H9 (cell line): ENCODE measurements at places on chromosomes 6 and 20.

GRCh38 chr6:31204751-31205145 lies 34.3 kb upstream of the POU5F1 start:
- no peak overlapping the region for H3K27ac ChIP-seq
- H3K4me1 ChIP-seq: peaks cover 13% of the 10 kb centered on the region; the same call in 1 of the 2 replicates
- no peak for DNase-seq
- no peak overlapping the region for H3K4me3 ChIP-seq
- H3K27me3 ChIP-seq: no peaks in the 10 kb centered on the region

- H3K4me1 ChIP-seq: no peaks in the 10 kb centered on the region; the same call in 1 of the 2 replicates
- H3K4me3 ChIP-seq: no peak overlapping the region
- DNase-seq: no peak
- H3K27ac ChIP-seq: no peak overlapping the region
Measured at GRCh38 chr6:16625291-16626265, 135.7 kb downstream of the ATXN1 start.

DNA sequence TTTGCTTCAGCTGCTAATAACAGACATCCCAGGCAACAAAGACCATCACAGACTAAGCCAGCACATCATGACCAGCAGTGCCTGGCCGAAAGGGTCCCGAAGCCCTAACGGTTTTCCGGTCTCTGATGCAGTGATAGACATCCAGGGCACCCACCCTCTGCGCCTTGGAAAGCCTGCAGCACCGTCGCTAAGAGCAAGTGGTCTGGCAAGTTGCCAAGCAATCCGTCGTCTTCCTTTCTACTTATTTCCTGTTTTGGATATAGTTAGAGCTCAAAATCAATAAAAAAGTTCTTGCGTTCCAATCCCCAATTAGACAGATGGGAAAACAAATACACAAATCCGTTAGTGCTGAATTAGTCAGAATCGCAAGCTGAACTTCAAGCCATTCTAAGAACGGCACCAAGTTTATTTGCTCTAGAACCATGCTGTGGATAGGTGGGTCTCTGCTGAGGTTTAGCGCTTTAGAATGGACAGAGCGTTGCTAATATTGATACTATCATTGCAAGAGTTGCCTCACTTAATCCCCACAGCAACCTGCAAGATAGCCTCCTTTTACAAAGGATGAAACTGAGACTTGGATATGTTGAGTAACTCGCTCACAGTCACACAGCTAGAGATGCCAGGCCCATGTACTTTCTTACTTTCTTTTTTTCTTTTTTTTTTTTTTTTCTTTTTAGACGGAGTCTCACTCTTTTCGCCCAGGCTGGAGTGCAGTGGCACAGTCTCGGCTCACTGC lies 163.3 kb upstream of the SNX9 start:
- no peaks in the 10 kb centered on the region for H3K27me3 ChIP-seq
- no peak overlapping the region for H3K4me3 ChIP-seq
- no peaks in the 10 kb centered on the region for H3K36me3 ChIP-seq
- H3K27ac ChIP-seq: no peak overlapping the region
- H3K4me1 ChIP-seq: no peaks in the 10 kb centered on the region

DNA sequence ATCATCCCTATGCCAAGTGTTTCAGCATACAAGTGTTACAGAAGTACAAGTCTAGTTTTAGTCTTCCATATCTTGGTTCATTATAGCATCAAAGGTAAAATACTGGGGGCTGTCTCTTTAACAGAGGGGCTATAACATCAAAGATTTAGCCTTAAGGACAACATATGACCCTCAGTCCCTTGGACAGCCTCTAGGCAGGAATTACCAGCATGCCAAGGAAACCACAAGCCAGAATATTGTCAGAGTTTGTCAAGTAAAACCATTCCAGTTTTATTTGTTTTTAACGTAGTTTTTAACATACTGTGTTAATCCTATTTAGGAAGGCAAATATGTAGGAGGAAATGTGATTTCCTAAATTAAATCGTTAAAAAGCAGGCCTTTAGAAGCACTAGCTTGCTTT lies 18.6 kb downstream of the ZKSCAN8 start:
- H3K4me3 ChIP-seq: no peak overlapping the region
- H3K4me1 ChIP-seq: no peaks in the 10 kb centered on the region; the same call in 1 of the 2 replicates
- H3K27me3 ChIP-seq: no peaks in the 10 kb centered on the region
- no peak overlapping the region for H3K27ac ChIP-seq

- peaks cover 16% of the 10 kb centered on the region; the same call in 1 of the 2 replicates for H3K4me1 ChIP-seq
- H3K27me3 ChIP-seq: no peaks in the 10 kb centered on the region
- no peak for DNase-seq
Measured at GRCh38 chr6:10598084-10598960, 77.2 kb downstream of the GCNT2 start.

DNA sequence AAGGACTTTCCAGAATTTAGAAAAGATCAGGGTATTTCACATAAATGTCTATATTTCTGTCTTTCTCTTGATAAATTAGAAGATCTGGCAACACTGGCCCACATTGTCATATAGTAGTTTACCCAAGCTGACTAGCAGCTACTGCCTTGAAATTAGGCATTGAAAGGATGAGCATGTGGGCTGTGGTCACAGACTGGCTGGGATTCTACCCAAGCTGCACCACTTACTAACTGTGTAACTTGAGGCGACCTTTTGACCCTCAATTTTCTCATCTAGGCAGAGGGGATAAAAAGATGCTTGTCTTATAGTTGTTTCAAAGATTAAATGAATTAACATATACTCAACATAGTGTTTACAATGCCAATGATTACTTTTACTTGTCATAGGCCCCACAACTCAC lies 152.7 kb upstream of the BMP2 start:
- no peak overlapping the region for H3K4me3 ChIP-seq
- no peaks in the 10 kb centered on the region for H3K4me1 ChIP-seq
- H3K27ac ChIP-seq: no peak overlapping the region
- H3K36me3 ChIP-seq: no peaks in the 10 kb centered on the region
- no peaks in the 10 kb centered on the region for H3K27me3 ChIP-seq
- no peak for DNase-seq

- no peak overlapping the region for H3K27ac ChIP-seq
- no peak overlapping the region for H3K4me3 ChIP-seq
- DNase-seq: no peak
- H3K36me3 ChIP-seq: peaks cover 19% of the 10 kb centered on the region
Measured at GRCh38 chr6:83838727-83839126, 14.4 kb upstream of the RIPPLY2 start.

DNA sequence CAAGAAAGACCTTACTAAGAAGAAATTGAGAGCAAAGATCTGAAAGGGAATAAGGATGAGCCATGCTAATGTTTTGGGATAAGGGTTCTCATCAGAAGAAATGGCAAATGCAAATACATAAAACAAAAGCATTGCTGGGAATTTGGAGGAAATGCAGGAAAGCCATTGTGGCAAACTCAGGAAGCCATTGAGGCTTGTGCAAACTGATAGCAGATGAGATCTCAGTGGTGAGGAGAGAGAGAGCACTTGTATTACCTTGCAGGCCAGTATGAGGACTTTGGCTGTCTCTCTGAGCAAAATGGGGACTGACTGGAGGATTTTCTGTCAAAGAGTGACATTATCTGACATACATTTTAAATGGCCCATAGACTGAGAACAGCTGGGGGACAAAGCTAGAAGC lies 103.0 kb downstream of the ADGRB3 start:
- no peak overlapping the region for H3K27ac ChIP-seq
- no peak for DNase-seq
- no peak overlapping the region for H3K4me3 ChIP-seq
- H3K4me1 ChIP-seq: peaks cover 5% of the 10 kb centered on the region; the same call in 1 of the 2 replicates
- no peaks in the 10 kb centered on the region for H3K36me3 ChIP-seq

DNA sequence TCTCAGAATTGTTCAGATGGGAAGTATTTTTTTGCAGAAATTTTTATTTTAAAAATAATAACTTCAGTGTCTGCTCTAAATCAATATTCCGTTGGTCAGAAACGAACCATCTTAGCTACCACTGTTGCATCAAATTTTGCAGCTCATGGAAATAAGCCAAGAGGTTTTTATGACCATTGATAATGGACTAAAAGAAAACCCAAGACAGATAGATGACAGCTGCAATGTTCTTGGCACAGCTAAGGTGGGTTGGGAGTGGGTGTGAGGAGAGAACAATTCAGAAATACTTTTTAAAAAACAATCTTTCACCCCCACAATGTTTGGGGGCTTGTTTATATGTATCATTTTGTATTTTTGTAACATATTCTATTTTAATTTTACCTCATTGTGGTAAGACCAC lies 121.1 kb downstream of the PDE7B start:
- no peaks in the 10 kb centered on the region; the same call in 2 of the 3 replicates for H3K36me3 ChIP-seq
- no peaks in the 10 kb centered on the region for H3K27me3 ChIP-seq

DNA sequence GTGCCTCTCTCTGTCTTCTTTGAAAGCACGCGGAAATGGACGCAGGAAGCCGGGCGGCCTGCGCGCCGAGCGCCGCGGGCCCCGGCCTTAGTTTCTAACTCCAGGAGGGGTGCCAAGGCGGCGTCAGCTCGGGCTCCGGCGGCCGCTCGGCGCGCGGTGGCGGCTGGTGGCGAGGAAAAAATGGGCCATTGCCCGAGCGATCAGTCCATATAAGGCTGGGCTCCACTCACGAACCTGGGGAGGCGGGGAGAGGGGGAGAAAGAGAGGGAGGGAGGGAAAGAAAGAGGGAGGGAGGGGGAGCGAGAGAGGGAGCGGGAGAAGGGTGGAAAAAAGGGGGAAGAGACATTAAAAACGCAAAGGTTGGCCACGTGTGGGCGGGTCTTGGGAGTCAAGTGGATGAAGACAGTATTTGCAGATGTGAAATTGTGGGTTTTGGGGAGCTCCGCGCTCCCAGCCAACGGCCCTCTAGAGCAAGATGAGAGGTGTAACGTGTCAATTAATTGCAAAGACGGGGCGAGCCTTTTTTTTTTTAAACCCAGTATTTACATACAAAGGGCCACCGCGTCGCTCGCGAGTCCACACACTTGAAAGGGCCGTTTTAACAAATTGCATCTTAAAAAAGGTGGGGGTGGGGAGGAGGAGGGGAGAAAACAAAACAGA lies at the start of gene NKX2-2:
NKX2-2 (minus strand) TSS at position 184 of the 660 bp plus-strand sequence. CDS start 395 bp downstream, outside the sequence.
- no peaks in the 10 kb centered on the region for H3K36me3 ChIP-seq
- no peak within 1 kb of the TSS for H3K27ac ChIP-seq
- peak; percentile 72 for DNase-seq
- peaks cover 3% of the 10 kb centered on the region; the same call in 1 of the 2 replicates for H3K4me1 ChIP-seq
- peak within 1 kb of the TSS; percentile 47 for H3K4me3 ChIP-seq

GRCh38 chr6:110547266-110547964 lies 71.0 kb upstream of the SLC22A16 start:
- H3K4me3 ChIP-seq: no peak overlapping the region
- H3K4me1 ChIP-seq: no peaks in the 10 kb centered on the region
- no peak for DNase-seq
- no peak overlapping the region for H3K27ac ChIP-seq
- H3K36me3 ChIP-seq: peaks cover 15% of the 10 kb centered on the region
- no peaks in the 10 kb centered on the region for H3K27me3 ChIP-seq

GRCh38 chr6:170295510-170296422 lies 4.9 kb upstream of the DLL1 start:
- peaks cover 40% of the 10 kb centered on the region for H3K27me3 ChIP-seq
- peaks cover 8% of the 10 kb centered on the region; the same call in 1 of the 2 replicates for H3K4me1 ChIP-seq
- H3K36me3 ChIP-seq: peaks cover 16% of the 10 kb centered on the region
- H3K4me3 ChIP-seq: peak overlapping the region; percentile 75

DNA sequence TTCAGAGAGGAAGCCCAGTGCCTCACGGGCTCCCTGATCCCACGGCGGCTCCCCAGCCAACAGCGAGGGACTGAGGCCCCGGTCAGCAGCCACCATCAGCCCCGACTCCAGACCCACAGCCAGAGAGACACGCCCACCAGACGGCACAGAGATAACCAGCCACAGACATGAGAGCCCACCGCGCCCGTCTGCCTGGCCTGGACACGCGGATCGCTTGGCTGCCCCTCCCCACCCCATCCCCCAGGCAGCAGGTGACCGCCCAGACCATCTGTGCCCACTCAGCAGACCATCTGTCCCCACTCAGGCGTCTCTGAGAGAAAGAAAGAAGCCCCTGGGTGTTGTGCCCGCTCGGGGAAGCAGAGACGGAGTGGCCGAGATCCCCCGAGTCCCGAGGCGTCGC lies 55.5 kb upstream of the CHRNA4 start:
- H3K4me3 ChIP-seq: no peak overlapping the region; the same call in 2 of the 3 replicates
- no peaks in the 10 kb centered on the region for H3K4me1 ChIP-seq
- H3K36me3 ChIP-seq: no peaks in the 10 kb centered on the region
- no peaks in the 10 kb centered on the region for H3K27me3 ChIP-seq

DNA sequence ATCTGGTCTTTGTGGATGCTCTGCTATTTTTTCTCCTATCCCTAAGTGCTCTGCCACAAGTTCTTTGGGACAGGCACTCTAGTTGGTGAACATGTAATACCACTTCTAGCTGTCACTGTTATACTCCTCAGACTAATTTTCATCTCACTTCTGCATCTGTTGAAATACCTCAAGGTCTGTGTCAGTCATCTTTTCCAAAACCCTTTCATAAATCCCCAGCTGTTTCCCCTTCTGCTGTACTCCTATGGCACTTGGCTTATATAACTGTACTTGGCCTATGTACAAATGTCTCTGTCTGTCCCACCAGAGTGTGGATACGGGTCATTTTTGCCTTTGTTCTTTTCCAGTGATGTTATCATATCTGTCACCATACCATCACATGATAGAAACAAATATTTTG lies 124.2 kb downstream of the FHL5 start:
- H3K4me3 ChIP-seq: no peak overlapping the region
- H3K27ac ChIP-seq: no peak overlapping the region
- H3K4me1 ChIP-seq: no peaks in the 10 kb centered on the region

DNA sequence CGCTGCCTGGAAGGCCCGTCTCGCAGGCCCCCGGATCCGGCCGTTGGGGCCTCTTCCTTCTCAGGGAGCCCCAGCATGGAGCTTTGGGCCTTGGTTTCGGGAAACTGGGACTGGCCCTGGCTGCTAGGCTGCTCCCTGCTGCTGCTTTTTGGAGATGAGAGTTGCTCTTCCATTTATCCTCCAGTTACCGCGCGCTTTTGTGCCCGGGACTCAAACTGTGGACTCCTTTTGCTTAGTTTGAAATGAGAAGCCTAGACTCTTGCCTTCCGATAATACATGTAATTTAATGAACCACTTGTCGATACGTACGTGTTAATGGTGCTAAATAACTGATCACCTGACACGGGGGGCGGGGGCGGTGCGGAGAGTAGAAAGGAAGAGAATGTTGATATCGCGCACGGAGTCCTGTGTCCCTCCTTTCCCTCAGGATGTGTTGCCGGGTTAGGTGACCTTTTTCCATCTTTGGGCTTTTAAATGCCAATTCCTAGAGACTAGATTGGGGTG lies 968 bp downstream of the PHF3 start:
- H3K27ac ChIP-seq: peak overlapping the region; percentile 83
- H3K4me3 ChIP-seq: peak overlapping the region; percentile 100
- peaks cover 2% of the 10 kb centered on the region; the same call in 1 of the 2 replicates for H3K36me3 ChIP-seq
- no peaks in the 10 kb centered on the region for H3K27me3 ChIP-seq
- peaks cover 4% of the 10 kb centered on the region; the same call in 1 of the 2 replicates for H3K4me1 ChIP-seq
- peak; percentile 45 for DNase-seq

GRCh38 chr6:78570044-78570443 lies 297.3 kb upstream of the IRAK1BP1 start:
- peaks cover 21% of the 10 kb centered on the region for H3K36me3 ChIP-seq
- H3K4me1 ChIP-seq: peaks cover 5% of the 10 kb centered on the region; the same call in 1 of the 2 replicates
- H3K4me3 ChIP-seq: no peak overlapping the region

- peaks cover 8% of the 10 kb centered on the region for H3K36me3 ChIP-seq
- H3K4me3 ChIP-seq: no peak overlapping the region
- H3K4me1 ChIP-seq: no peaks in the 10 kb centered on the region; the same call in 1 of the 2 replicates
- H3K27ac ChIP-seq: no peak overlapping the region
Measured at GRCh38 chr6:158876886-158877285, 57.7 kb upstream of the EZR start.

GRCh38 chr20:11917663-11918062 lies at the start of gene BTBD3:
TSS of gene BTBD3 (plus strand) at chr20:11917893. CDS start at chr20:11918276, 383 bp downstream.
- H3K4me1 ChIP-seq: no peaks in the 10 kb centered on the region
- peaks cover 13% of the 10 kb centered on the region for H3K36me3 ChIP-seq
- no peak within 1 kb of the TSS for H3K27ac ChIP-seq

- H3K27me3 ChIP-seq: no peaks in the 10 kb centered on the region
- no peak for DNase-seq
- H3K27ac ChIP-seq: no peak overlapping the region
- H3K4me1 ChIP-seq: no peaks in the 10 kb centered on the region
Measured at GRCh38 chr6:150081702-150082101, 12.8 kb upstream of the ULBP3 start.
